ENCODE measurements at places on chromosomes 5 and 9.
A peak's percentile ranks its signal among the peaks of the same experiment; 100 is the strongest.

DNA sequence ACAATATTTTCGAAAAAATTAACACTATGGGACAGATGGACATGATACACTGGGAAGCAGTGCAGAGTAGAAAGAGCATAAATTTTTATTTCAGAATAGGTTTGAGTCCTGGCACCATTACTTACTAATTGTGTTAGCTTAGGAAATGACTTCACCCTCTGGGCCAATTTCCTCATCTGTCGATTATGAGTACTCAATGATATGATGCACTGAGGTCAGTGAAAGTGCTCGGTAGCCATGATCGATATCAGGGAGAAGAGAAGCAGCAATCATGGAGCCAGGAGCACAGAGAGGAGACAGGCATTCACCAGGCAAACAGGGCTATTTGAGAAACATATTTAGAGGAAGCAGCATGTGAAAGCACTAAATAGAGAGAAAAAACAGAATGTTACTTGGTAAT lies 29.4 kb downstream of the NR6A1 start:
- no peak for DNase-seq

- DNase-seq = no peak
These were observed 75.5 kb downstream of the UNC13B start for GRCh38 chr9:35237311-35237710.

DNA sequence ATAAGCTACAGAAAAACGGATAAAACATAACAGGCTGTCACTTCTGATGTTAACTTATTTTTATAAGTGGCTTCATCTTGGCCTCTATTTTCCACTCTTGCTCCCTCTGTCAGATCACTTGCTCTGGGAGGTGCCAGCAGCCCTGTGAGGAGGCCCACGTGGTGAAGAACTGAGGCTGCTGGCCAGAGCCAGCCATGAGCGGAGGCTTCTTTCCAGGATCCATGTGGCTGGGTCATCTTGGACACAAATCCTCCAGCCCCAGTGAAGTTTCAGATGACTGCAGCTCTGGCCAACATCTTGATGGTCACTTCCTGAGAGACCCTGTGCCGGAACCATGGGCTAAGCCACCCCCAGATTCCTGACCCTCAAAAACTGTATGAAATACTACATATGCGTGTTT lies 7.5 kb upstream of the CMBL start:
- DNase-seq = no peak

GRCh38 chr9:112780450-112781036 lies 30.0 kb downstream of the SNX30 start:
- DNase-seq = no peak

DNA sequence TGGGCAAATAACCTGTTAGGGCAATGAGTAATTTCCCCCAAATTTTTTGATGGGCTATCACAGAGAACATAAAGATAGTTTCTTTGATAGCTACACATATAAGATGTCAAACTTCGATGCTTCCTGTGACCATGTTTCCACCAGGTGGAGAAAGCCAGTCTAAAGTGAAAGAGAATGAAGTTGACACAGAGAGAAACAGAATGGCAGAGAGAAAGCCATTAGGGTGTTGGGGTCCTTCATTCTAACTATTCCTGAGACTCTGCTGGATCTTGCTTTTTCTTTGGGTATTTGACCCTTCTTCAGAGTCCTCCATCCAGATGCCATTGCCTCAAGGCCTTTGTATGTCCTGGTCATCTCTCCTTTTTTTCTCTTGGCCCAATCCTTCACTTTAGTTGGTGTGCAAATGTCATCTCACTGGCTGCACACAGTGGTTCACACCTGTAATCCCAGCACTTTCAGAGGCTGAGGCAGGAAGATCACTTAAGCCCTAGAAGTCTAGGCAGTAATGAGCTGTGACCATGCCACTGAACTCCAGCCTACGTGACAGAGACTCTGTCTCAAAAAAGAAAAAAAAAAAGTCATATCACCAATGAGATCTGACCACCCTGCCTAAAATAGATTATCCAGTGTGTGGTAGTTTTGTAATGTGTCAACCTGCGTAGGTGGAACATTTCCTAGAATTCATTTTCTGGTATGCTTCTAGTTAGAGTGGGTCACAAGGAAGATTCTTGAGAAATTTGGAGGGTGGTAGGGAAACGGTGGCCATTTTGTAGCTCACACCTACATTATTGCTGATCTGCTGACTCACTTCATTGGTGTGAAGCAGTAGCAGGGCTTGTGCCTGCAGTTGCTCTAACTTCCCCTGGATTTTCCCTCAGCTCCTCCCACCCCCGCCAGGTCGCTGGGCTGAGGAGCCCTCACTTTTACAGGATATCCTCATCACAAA lies 20.8 kb upstream of the KIF2A start:
- peak; percentile 47 for DNase-seq

Data from stimulated activated CD8-positive, alpha-beta memory T cell treated with anti-CD3 and anti-CD28 coated beads, Interleukin-4, amount 100 ng/mL, for 24 hours (primary cell).